ENCODE measurements at places on chromosomes 7 and 10.
A peak's percentile ranks its signal among the peaks of the same experiment; 100 is the strongest.

- DNase-seq, result no peak
Observed at GRCh38 chr7:146805082-146805481, 688.5 kb downstream of the CNTNAP2 start.

DNA sequence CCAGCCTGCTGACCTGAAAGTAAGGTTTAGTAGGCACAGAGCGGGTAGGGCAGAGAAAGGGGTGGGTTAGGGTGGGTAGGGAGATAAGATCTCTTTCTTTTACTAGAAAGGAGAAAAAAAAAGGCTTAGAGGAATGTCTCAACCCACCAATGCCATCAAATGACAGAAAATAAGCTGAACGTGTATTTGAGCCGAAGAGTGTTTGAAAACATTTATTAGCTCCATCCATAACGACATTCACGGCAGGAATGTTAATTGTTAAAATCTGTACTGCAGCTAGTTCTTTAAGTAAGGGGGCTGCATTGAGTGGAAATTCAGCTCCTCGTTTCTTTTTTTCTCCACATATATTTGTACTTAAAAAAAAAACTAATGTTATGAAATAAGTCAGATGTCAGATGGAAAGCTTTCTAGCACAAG is 63.7 kb upstream of the ARID5B start:
- no peak for DNase-seq

- no peak for DNase-seq
Observed at GRCh38 chr10:14532473-14533251, 201.9 kb upstream of the FRMD4A start.

GRCh38 chr10:75115137-75115536 is 3.7 kb downstream of the SAMD8 start:
- peak; percentile 59 for DNase-seq

DNA sequence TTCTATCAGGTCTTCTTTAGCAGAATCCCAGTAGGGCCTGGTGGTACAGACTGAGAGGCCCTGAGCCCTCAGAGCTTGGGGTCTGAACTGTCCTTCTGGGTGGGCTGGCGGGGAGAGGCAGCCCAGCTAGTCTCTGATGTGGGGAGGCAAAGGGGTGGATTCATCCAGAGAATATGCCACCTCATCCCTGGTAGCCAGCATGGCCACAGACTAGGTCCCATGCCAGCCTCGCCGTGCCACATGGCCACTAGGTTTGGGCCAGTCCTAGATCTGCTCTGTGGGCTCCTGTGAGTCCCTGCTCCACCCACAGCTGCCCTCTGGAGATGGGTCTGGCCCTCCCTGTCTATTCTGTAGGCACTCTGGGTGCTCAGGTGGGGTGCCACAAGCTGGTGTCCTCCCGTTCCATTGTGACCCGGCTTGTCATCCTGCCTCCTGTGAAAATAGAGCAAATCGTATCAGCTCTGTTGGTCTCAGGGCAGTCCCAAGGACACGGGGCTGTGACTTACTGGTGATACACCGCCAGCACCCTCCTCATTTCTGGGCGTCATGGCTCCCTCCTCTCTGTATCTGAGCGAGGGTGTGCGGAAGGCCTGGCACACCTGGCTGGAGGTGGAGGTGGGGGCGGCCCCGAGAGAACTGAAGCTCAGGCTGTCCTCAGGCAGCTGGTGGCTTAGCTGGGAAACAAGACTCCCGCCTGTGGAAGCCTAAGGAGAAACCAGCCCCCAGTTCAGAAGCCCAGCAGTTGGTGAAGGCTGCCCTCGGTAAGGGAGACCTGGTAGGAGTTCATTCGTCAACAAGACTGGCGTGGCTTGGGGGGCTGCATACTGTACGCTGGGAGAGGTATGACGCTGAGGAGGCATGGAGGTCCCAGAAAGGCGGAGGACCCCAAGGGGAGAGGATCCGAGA is 33.3 kb downstream of the UNC5B start:
- no peak for DNase-seq

GRCh38 chr10:119284679-119285096 is 77.3 kb downstream of the GRK5 start:
- no peak for DNase-seq

DNA sequence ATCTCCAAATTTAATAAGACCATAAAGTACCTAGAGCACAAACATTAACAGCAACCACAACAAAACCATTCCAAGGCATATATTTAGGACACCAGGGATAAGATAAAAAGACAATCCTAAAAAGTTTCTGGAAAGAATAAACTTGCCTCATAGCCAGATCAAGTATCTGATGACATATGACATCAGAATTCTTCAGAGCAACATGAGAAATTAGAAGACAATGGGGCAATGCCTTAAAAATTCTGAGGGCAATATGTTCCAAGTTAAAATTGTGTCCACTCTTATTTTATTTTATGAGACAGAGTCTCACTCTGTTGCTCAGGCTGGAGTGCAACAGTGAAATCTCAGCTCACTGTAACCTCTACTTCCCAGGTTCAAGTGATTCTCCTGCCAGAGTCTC is 2.8 kb downstream of the EFCAB10 start:
- peak; percentile 37 for DNase-seq

GRCh38 chr10:11823989-11824346 is 812 bp downstream of the PROSER2 start:
- peak; percentile 35 for DNase-seq

DNA sequence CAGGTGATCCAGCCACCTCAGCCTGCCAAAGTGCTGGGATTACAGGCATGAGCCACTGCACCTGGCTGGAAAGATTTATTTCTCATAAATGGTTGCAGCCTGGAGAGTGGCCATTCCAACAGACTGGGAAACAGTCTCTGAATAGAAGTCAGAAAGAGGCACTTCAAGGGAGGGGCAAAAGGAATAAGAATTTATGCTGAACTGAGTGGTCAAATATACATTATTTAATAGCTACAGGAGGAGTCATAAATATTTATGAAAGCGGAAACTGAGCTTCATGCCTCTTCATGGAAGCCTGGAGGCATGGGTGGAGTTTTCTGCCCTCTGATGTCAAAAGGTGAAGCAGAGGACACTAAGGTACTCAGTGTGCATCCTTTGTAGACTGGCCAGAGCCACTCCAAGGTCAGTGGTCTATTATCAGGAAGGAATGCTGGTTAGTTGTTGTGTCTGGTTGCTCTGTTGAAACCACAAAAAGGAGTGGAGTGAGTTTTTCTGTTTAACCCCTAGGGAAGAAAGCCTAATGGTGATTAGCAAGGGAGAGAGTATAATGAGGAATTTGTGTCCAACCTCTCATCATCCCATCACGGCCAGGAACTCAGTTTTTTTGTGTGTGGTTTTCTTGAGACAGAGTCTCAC is 9.3 kb upstream of the NRBF2 start:
- DNase-seq, result no peak

DNA sequence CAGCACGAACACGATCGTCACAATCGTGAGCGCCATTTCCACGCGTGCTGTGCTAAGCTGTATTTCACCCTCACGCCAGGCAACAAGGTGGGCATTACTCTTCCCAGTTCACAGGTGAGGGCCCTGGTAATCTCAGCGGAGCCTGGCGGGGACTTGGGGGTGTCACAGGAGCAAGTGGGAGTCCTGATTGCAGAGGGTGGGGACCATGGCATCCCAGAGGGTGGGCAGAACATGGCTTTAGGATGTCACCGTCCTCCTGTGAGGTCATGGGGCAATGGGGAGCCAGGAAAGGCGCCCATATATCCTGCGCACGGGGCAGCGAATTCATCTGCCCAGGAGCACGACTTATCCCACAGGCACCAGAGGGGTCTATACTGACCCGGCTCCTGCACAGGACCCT is 489.8 kb downstream of the DNAJB6 start:
- DNase-seq, result no peak

DNA sequence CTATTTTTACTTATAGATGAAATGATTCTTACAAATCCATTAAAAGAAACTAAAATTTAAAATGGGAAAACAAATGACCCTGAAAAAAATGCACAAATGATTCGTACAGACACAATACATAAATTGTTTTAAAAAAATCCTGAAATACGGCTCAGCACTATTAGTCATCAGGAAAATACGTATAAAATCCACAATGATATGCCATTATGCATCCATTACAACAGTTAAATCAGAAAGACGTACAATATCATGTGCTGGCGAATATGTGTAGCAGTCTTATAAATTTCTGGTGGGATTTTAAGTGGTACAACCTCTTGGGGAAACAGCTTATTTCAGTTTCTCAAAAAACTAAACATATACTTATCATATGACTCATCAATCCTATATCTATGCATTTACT is 600.1 kb upstream of the STEAP1 start:
- DNase-seq, result no peak

- DNase-seq, result no peak
Observed at GRCh38 chr10:91610444-91610843, 22.4 kb downstream of the PPP1R3C start.

DNA sequence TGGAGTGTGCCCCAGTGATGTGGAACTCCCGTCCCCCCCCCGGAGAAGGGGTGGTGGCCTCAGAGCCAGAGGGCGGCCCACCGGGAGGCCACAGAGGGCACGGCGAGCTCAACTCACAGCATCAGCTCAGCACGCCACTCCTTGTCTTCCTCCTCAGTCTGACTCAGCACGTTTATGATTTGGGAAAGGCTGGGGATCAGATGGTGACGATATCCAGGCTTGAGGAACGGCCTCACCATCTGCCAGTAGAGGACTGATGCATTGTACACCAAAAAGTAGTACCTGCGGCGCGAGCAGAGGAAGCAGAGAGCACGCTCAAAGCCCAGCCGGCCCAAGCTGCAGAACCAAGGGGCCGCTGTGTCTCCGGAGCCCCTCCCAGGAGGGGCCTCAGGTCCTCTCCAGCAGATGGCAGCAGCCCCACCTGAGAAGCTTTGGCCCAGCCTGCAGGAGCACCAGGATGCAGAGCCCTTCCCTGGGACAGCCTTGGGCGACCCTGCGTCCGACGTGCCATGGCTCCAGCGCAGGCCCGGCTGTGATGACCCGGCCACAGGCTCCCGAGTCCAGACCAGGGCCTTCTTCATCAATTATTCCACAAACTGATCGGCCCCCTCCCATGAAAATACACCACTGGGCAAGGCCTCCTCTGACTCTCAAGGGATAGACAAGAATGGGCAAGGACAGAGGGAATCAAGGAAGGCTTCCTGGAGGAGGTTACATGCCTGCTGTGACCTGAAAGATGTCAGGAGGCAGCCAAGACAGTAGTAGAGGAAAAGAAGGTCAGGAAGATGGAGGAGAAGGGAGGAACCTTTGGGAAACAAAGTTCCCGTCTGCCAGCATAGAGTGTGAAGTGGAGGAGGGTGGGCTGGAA is 3.7 kb downstream of the CFAP46 start:
- no peak for DNase-seq

- peak; percentile 80 for DNase-seq
Observed at GRCh38 chr7:882336-883035, 6.1 kb downstream of the GET4 start.

- DNase-seq, result no peak
Observed at GRCh38 chr7:30251708-30252329, 32.6 kb upstream of the ZNRF2 start.

DNA sequence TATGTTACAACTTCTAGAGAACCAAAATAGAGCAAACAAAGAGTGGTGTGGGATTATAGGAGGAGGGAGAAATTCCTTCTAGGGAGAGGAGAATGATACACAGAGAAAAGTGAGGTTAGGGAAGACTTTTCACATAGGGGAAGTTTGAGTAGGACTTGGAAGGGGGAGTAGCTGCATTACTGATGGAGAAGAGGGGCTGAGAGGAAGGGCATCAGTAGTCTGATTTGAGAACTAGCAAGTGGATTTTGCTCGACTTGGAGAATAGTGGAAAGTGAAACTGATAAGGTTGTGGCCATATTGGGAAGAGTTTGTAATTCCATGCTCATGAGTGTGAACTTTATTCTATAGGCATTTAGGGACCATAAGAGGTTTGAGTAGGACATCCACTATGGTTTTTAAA is 6.1 kb downstream of the NRF1 start:
- DNase-seq, result no peak

- DNase-seq, result no peak
Observed at GRCh38 chr7:50637725-50638643, 72.8 kb upstream of the DDC start.

Data from myocyte (in vitro differentiated cells).